ENCODE measurements at places on chromosomes 2 and 18.

- no peak for DNase-seq
These were observed 178.8 kb upstream of the ST6GAL2 start for GRCh38 chr2:107064750-107065149.

DNA sequence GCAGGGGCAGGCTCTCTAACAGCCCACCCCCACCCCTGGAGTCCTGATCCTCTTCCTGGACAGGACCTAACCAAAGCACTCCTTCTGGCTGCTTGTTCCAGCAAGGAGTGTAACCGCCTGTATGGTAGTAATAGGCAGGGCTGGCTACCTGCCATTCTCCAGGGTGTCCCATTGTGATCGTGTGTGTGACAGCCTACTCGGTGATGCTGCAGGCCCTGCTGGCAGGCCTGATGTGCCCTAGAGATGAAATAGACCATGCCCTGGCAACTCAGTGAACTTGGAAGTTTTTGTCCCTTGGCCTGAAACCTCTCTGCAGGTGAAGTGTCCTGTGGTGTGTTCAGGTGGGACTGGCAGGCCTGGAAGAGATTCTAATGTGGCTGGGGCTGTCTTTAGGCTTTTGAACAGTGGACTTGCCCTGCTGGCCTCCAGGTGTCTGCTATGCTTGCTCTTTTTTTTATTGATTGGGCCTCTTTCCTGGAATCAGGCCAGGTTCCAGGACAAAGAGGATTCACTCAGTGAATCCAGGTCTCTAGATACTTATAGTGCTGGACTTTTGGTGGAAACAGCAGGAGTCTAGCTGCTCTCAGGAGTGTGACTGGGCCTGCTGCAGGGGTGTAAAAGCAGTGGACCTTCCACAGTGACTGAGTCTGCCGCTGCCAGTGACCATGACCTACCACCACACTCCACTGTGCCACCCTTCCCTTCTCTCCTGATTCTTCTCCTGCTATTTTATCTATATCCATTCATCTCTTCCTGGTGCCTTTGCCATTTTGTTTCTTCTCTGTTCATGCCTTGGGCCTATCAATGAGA lies 132.1 kb downstream of the CTIF start:
- DNase-seq: no peak

DNA sequence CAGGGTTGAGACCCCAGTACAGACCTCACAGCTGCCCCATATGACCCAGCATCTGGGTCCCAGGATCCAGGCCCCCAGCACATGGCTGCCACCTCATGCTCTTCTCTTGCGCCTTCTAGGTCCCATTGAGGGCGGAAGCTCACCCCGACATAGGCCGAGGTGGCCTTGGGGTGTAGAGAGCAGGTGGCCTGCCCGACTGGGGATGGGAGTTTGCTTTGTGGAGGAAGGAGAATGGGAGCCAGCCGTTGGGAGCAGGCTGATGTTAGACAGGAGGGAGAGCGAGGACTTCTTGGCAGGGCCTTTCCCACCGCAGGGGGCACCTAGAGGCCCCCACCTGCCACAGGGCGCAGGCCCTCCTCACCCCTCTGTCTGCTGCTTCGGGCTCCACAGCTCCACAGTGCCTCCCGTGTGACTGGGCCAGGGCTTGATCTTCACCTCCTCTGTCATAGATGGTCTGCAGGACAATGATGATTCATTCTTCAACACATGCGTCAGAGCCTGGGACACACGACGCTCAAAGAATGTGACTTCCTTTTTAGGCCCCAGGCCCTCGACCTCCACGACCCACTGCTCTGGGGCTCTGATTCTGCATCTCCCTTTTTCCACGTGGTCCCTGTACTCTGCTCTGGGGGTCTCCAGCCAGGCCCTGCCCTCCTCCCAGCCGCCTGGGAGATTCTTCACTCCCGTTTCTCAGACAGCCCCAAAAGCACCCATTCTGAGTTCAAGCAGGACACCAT lies 86.6 kb upstream of the ODC1 start:
- DNase-seq: no peak

DNA sequence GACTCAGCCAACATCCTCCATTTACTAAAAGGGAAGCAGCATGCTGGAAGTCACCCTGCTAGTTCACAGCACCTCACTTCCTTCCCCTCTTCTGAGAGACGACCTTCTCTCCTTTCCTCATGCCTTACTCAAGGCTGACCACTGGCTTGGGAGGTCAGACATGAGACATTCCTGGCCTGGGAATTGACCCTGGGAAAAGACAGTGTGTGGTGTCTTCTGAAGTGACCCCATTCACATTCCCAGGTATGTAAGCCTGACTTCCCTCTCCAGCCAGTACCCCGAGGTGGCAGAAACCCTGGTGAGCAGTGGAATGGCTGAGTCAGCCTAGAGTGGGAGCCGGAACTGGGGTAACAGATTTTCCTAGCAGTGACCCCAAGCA lies 92.4 kb downstream of the PLB1 start:
- no peak for DNase-seq

GRCh38 chr2:238203973-238204683 lies 633 bp upstream of the ILKAP start:
- no peak for DNase-seq

DNA sequence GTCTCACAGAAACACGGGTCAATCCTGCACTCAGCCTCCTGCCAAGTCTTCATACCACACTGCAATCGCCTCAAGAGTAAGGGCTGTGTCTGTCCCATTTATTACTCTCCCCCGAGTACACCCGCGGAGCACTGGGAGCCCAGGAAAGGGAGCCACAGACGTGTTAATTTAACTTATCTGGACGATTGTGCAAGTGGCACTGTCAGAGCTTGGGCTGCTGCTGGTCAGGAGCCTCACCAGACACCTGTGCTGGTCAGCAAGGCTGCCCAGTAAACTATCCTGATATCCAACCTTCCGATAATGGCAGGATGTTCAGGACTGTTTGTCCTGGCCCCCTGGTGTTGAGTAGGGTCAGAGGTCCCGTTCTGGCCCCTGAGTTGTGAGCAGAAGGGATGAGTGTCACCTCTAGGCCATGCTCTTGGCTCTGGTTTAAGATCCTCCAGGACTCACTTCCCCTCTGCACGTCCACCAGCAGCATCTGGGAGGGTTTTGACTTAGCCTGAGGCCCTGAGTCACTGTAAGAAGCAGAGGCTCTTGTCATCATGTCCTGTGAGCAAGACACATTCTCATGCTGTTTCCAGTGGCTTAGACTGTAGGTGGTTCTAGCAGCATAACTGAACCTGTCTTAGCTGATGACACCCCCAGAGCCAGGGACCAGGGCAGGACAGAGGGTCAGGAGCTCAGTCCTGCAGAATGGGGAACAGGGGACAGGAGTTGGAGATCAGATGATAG lies 82.5 kb upstream of the ARL4C start:
- DNase-seq: no peak

GRCh38 chr2:197498937-197499593 lies 575 bp downstream of the HSPD1 start:
- peak; percentile 65 for DNase-seq

DNA sequence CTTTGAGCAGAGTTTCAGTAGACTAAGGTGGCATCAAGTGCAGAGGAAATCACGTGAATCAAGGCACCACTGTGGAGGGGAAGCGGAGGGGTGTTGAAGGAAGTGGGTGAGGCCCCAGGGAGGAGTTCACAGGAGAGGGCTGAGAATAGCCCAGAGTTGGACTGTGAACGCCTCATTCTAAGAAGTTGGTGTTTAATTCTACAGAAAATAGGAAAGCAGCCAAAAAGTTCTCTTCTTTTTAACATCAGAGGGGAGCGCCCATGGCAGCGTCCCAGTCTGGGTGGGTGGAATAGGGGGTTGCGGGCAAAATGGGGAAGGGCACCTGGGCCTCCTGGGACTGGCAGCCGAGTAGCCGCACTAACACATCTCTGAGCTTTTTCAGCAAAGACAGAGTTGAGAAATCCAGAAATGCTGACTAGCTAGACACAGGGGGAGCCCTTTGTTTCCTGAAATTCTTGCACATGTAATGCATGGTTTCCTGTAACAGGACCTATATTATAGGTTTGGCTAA lies 97.0 kb downstream of the NEB start:
- DNase-seq: peak; percentile 44

- no peak for DNase-seq
These were observed 58.2 kb upstream of the DSEL start for GRCh38 chr18:67574749-67575148.

DNA sequence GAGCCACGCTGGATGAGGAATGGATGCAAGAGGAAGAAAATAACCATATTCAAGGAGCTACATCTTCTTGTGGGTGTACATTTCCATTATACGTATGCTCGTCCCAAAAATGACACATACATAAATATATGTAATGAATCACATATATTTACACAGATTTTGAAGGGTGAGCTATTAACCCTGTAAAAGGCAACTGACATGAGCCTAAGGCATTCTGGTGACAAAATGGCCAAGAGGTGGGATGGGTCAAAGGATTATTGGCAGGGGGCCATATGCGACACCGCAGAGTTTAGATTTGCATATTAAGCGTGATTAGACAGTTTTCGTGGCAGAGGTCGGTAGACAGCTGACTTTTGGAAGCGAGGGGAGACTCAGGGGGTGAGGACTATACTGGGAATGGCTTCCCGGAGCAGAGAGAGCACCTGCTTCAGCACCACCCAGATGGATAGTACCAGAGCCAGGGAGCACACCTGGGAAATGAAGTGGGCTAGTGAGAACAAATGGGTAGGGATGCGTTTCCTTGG lies 431 bp upstream of the CNRIP1 start:
- no peak for DNase-seq

- no peak for DNase-seq
These were observed 211.8 kb upstream of the SLC14A2 start for GRCh38 chr18:45403341-45404049.

DNA sequence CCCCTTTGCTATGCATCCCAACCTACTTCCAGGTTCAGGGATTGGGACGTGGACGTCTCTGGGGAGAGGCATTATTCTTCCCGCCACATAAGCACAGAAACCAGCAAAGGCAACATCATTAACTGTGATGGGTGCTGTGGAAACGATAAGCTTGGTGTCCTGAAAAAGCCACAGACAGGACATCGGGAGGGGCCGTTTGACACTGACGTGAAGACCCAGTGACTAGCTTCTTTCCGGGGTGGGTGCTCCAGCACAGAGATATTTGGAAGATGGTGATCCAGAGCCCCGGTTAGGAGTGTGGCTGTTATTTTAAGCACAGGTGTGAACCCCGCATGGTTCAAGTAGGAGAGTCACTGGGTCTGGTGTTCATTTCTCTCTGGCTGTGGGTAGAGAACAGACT lies 163.8 kb upstream of the HDAC4 start:
- no peak for DNase-seq

DNA sequence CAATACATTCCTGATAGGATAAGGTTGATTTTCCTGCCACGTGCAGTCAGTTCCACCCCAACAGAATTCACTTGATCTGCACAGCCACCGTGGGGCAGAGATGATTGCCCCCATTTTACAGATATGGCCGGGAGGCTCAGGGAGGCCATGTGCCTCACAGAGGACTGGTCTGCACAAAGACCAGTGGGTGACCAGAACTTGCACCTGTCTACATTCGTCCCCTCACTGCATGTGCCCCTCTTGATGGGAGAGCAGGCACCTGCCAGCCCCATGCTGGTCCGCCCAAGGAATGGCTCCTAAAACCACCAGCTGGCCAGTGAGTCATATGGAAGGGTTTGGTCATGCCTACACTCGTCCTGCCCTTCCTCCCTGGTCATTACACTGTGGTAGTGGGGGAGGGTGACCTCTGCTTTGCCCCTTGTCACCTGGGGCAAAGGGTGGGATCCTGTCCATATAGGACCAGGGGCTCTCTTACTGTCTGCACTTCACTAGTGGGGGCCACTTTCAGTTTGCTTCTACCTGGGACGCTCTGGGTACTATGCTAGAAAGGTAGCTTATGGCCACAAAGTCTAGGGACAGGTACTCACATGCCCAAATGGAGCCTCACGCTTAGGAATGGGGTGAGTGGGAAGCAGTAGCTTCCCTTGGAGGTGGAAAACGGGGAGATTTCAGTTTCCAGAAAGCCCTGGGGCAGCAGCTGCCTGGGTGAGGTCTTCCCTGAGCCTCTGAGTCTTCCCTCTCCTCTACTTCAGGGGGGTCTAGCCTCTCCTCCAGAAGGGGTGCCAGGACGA lies 14.7 kb downstream of the RRM2 start:
- DNase-seq: no peak

DNA sequence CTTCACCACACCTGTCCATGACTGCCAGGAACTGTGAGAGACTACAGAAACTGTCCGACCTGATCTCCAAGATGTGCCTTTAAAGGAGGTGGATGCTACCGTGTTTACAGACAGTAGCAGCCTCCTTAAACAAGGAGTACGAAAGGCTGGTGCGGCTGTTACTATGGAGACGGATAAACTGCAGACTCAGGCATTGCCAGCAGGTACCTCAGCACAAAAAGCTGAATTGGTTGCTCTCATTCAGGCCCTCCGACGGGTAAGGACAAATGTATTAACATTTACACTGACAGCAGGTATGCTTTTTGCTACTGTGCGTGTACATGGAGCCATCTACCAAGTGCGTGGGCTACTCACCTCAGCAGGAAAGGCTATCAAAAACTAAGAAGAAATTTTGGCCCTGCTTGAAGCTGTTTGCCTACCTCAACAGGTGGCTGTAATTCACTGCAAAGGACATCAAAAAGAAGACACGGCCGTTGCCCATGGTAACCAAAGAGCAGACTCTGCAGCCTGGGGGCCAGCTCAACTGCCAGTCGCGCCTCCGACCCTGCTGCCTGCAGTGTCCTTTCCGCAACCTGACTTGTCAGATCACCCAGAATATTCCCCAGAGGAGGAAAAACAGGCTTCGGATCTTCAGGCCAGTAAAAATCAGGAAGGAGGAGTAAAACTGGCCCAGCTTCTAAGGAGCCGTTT lies 30.9 kb downstream of the SKA1 start:
- no peak for DNase-seq

DNA sequence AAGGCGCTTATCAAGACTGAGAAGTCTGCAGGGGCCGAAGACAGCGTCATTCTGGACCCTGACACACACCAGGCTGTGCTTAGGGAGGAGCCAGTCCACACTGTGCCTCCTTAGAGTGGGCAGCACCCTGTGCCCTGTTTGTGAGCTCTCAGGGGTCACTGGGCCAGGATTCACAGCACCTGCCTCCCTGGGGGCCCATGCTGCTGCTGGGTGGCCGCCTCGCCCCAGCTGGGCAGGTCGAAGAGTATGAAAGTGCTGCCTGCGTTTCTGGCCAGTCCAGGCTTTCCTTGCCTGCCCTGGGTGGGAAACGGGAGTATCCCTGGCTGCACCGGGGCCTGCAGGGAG lies 15.4 kb upstream of the GPR55 start:
- no peak for DNase-seq

- no peak for DNase-seq
These were observed 312.8 kb upstream of the PKDCC start for GRCh38 chr2:41735006-41735405.

- no peak for DNase-seq
These were observed 45.0 kb upstream of the MGAT5 start for GRCh38 chr2:134208825-134209224.

DNA sequence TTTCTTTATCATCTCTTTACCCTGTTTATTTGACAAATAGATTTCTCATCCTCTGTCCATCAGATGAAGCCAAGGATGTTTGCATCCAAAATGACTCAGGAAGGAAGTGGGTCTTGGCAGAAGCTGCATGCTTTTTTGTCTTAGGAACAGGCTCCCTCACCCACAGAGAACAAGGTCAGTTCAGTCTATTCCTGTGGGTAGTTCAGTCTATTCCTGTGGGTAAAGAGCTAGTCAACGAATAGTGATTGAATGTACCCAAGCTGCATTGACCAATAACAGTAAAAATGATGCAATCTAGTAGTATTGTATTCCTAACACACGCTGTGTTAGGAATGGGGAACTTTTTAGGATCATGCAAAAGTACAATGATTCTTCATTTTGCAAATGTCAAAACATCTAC lies 290.8 kb upstream of the TANK start:
- DNase-seq: no peak

GRCh38 chr2:45755585-45756335 lies 104.3 kb downstream of the PRKCE start:
- no peak for DNase-seq

- no peak for DNase-seq
These were observed 12.0 kb downstream of the SLC38A11 start for GRCh38 chr2:164943289-164943688.
